ENCODE measurements at places on chromosomes 1 and 21.

- DNase-seq: no peak
Measured at GRCh38 chr1:171254859-171255258, 6.6 kb downstream of the FMO1 start.

DNA sequence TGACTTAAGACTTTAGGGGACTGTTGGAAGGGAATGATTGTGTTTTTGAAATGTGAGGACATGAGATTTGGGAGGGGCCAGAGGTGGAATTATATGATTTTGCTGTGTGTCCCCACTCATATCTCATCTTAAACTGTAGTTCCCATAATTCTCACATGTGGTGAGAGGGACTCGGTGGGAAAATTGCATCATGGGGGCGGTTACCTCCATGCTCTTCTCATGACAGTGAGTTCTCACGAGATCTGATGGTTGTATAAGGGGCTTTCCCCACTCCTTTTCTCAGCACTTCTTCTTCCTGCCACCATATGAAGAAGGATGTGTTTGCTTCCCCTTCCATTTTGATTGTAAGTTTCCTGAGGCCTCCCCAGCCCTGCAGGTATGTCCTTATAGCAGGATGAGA is 35.0 kb upstream of the SCAF4 start:
- no peak for DNase-seq

DNA sequence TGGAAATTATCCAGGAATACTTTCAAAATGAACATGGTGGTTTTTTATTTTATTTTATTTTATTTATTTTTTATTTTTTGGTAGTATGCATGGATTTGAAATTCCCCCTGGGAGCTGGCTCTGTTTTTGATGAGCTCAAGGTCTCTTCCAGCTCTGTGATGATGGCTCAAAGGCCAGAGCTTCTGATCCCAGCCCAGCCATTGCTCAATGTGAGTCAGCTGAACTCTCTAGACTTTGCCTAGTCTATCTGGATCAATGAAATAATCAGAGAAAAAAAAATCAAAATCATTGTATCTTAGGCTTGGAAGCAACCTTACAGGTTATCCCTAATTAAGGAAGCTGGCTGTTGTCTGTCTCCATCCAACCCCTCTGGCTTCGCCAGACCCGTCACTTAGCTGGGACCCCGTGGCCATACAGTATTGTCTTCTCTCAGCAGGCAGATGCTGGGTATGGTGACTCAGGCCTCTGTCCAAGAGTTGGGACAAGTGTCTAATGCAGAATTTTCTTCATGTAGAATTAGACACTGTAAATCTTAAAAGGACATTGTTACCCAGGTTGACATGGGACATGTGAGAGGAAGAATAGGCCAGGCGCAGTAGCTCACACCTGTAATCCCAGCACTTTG is 90.2 kb upstream of the LPGAT1 start:
- DNase-seq: no peak

- DNase-seq: no peak
Measured at GRCh38 chr1:82377201-82377884, 576.6 kb downstream of the ADGRL2 start.

DNA sequence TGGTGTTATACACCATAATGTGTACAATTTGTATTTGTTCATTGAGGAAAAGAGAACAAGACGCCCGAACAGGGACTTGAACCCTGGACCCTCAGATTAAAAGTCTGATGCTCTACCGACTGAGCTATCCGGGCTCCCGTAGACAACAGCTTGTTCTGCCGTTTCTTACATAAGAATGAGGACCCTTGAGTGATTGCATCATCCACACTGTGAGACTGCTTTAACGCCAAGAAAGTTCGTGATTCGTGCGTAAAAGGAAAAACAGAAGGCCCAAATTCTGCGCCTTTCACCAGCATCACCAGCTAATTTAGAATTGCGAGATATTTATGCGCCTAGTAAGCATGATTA is 9.3 kb upstream of the MDM4 start:
- DNase-seq: peak; percentile 81

DNA sequence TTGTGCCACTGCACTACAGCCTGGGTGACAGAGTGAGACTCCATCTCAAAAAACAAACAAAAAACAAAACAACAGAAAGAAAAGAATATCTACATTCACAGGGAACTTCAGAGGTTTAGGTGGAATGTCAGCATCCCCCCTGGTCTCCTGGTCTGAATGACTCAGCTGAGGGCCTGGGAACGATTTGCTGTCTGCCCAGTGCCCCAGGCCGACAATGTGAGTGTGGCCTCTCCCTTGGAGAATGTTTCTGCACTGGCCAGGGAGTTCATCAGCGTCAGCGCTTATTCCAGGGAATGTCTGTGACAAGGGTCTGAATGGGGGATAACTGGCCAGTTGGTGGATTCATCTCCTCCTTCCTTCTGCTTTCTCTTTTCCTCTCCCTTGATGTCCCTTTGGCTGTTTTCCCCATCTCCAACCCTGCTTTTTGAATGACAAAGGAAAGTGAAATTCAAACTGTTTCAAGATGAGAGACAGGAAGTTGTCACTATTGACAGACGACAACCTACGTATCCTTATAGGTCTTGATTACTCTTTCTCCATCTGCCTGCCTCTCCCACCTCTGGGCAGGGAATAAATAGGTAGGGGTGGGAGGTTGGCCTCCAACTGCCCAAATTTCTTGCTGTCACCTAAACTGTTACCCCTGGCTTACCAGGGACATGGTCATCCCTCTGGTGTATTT is 213.1 kb downstream of the HHAT start:
- no peak for DNase-seq

DNA sequence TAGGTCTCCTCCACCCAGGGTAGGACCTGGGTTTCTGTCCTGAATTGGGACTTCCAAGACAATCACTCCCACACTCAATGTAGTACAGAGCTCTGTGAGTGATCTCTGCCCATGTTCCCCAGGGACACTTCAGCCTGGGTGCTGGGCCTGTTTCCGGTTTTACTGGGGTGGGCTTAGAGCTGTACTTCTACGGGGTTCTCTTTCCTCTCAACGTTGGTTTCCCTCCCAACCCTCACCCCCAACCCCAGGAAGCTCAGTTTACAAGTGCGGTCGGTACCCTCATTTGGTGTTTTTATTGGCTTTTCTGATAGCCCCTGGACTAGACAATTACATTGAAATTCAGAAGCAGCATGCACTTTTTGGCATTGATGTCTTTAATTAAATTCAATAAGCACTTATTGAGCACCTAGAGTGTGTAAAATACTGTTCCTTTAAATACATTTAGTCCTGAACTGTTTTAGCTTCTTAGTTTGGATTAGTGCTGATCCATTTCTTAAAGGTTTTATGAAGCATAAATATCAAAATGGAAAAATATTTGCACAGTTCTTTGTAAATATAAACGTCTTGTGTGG is 542 bp upstream of the XPR1 start:
- DNase-seq: no peak

DNA sequence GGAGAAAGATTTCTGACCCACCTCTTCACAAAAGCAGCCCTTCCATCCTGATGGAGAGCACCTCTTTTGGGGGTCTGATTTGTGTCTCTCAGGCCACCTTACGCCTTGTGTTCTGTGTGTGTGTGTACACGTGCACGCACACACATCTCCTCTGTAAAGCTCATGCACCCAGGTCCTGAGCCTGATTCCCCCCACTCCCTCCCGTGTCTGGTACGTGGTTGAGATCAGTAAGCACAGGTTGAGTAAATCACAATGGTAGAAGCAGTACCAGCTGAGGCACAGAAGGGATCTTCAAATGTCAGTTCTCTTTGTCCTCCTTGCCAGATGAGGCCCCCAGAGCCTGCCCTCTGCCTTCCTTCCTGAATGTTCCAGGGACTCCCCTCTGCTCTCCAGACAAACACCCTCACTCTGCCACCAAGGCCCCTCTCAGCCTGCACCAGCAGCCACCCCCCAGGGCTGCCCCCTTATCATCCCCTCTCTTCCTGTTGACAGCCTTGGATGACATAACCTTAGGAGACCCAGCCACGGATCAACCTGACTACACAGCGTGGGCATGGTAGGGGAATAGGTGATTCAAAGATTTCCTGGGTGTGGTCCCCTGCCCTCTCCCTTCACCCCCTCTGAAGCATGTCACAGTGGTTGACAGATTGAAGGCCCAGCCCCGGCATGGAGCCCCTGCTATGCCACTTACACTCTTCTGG is 112.8 kb downstream of the HIVEP3 start:
- no peak for DNase-seq

GRCh38 chr1:199574950-199575349 is 452.6 kb upstream of the NR5A2 start:
- DNase-seq: no peak

- no peak for DNase-seq
Measured at GRCh38 chr1:74425676-74426075, 86.7 kb downstream of the LRRC53 start.

GRCh38 chr1:194485432-194485831 is 1299.0 kb upstream of the B3GALT2 start:
- no peak for DNase-seq

GRCh38 chr21:14519000-14519399 is 27.1 kb downstream of the SAMSN1 start:
- no peak for DNase-seq

DNA sequence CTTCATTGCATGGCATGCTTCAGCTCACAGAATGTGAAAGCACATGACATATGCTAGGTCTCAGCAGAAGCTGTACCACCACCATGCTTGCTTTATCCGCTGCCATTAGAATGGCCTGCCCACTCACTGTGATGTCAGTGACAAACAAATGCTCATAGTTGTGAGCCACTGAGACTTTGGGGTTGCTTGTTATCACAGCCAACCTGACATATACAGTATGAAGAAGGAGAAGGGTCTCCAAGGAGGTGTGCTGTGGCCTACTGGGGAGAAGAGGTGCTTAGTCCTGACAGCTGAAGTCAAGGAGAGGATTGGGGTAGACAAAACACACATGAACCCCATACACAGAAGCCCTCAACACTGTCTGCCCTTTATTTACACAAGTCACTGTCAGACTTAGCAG is 19.5 kb upstream of the TENT5C start:
- no peak for DNase-seq

GRCh38 chr1:4960782-4961475 is 306.5 kb downstream of the AJAP1 start:
- no peak for DNase-seq

All from stimulated activated CD8-positive, alpha-beta memory T cell treated with anti-CD3 and anti-CD28 coated beads, Interleukin-15, amount 100 ng/mL, for 1 hour (primary cell).